ENCODE measurements at places on chromosomes 3 and 15.
A peak's percentile ranks its signal among the peaks of the same experiment; 100 is the strongest.

DNA sequence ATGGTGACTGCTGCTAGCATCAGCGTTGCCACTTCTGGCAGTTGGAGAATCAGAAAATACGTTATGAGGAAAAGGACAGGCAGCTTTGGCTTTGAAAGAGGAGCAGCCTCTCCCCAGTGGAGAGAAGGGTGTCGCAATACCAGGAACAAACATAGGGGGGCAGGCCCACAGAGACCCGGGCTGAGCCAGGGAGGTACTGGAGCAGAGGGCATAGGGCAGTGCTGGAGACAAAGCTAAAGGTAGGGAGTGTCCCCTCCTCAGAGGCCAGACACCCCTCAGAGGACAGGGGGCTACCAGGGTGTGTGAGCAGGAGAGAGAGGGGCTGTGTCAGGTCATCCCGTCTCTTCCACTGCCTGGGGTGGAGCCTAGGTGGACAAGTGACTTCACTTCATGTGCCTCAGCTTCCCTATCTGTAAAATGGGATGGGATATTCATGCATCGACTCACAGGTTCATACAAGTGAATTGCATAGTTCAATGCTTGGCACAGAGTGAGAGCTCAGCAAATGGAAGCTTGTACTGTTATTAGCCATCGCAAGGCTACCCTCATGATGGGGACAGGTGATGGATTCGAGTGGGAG lies 49.7 kb upstream of the LIMD1 start:
- no peak for DNase-seq

DNA sequence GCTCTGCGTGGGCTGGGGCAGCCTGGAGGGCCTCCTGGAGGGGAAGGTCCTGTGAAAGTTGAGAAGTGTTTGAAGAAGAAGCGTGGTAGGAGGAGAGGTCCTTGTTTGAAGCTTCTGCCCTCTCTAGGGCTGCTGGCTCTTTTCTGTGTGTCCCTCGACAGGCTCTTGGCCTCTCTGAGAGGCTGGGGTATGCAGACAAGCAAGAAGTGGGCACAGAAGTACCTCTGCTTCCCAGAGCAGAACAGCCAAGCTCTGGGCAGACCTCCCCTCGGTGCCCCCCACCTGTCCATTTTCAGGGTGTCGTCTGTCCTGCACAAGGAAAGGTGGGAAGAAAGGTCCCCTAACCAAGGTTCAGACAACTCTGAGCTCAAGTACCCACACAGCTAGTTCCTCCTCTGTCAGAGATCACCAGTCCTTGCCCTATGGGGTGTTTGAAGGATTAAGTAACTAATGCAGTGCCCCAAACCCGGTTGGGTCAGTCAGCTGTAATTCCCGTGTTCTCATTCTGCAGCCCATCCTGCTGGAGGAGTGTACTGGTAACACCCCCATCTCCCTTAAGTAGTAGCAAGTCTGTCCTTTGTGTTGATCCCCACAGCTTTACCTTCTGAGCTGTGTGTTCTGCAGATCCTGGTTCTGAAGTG lies 6.3 kb downstream of the CSK start:
- no peak for DNase-seq

DNA sequence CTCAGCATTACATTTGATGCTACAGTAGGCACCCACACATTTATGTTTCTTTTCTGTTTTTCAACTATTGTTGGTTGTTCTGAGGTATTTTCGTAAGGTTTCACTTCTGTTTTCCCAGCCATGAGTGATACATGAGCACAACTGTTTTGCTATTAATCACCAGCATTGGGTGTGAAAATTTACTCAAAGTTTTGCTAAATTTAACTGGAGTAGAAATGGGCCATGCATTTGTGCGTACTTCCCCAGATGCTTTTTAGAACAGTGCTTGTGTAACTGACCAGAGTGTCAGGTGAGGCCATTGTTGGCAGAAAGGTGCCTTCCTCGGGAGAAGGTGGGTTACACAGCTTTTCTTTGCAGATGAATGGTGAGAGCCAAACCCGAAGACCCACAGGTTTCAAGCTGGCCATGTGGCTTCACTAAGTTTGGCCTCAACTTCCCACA lies 70.4 kb downstream of the ST6GAL1 start:
- peak; percentile 33 for DNase-seq

DNA sequence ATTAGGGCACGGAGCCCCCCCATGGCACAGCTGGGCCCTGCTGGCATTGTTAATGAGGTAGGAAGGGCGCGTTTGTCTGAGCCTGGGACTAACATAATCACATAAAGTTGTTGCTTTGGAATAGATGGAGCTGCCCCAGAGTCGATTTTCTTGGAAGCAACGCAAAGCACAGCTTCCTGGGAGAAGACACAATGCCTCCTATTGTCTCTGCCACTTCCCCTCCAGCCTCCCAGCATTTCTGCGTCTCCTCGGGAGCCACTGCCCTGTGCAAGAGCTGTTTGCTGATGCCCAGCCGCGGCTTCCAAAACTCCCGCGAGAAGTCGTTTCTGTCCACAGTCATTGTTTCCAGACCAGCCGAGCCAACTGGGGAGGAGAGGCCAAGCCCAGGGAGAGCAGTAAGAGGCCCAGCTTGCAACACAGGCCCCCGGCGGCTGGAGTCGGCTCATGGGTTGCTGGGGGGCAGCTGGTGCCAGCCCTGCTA lies 18.1 kb upstream of the ALDH1A3 start:
- no peak for DNase-seq

DNA sequence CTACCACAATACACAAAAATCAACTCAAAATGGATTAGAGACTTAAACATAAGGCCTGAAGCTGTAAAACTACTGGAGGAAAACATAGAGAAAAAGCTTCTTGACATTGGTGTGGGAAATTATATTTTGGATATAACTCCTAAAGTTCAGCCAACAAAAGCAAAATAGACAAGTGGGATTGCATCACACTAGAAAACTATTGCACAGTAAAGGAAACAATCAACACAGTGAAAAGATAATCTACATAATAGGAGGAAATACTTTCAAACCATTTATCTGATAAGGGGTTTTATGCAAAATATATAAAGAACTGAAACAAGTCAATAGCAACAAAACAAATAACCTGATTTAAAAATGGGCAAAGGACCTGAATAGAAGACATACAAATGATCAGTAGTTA lies 37.6 kb upstream of the TP63 start:
- DNase-seq = no peak

GRCh38 chr3:39641274-39641673 lies 168.1 kb upstream of the MYRIP start:
- DNase-seq = no peak

DNA sequence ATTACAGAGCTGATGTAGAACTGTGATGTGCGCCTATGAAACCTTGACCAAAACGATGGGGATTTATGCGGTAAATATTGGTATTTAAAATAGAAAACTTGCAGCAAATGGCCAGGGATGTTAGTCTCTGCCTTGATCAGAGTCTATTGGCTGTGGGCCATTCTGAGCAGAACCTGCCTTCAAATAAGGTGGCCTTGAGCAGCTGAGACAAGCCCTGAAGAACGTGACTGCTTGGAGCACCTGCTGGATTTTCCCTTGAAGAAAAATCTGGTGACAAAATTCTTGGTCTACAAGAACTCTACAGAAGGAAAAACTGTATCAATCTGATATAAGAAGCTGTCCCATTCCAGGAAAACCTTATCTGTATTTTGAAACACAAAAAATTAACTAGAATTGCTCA lies 820.1 kb upstream of the EPHA6 start:
- DNase-seq = no peak

GRCh38 chr3:36649125-36649524 lies 115.2 kb downstream of the DCLK3 start:
- no peak for DNase-seq

- DNase-seq = no peak
Measured at GRCh38 chr3:117958027-117958426, 1076.6 kb downstream of the IGSF11 start.

GRCh38 chr3:180743813-180744590 lies 64.7 kb upstream of the CCDC39 start:
- DNase-seq = no peak

- peak; percentile 61 for DNase-seq
Measured at GRCh38 chr3:49013738-49014660, 4.4 kb downstream of the DALRD3 start.

- DNase-seq = no peak
Measured at GRCh38 chr15:64285871-64286270, 70.1 kb downstream of the CSNK1G1 start.

- DNase-seq = no peak
Measured at GRCh38 chr15:66891776-66892175, 173.6 kb upstream of the SMAD3 start.
